ENCODE measurements at places on chromosomes 3 and 15. TPM values are rescaled to one million over a fixed set of nuclear protein-coding genes. Genes with fewer than 3 reads are reported as not detected.
A peak's percentile ranks its signal among the peaks of the same experiment; 100 is the strongest.

- DNase-seq: no peak
Observed at GRCh38 chr15:73165844-73166243, 113.6 kb downstream of the NEO1 start.

GRCh38 chr3:173045770-173046382 is 95.2 kb downstream of the SPATA16 start:
- DNase-seq: no peak

GRCh38 chr15:68272721-68273271 is 4.7 kb upstream of the FEM1B start:
- DNase-seq: no peak

DNA sequence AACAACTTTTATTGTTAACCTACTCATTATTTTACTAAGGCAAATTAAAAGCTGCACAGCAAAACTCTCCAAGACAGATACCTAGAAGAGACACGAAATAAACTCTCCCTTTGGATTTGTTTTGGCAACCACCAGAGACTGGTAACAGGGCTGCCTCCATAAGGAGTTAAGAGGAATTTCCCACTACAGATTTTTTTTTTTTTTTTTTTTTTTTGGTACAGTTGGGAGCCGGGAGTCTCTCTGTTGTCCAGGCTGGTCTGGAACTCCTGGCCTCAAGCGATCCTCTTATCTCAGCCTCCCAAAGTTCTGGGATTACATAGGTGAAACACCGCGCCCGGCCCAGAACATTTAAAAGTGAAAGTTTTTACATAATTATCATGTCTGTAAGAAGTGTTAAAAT is 73.6 kb upstream of the VGLL4 start:
- DNase-seq: no peak

GRCh38 chr15:70017801-70018200 is 79.9 kb downstream of the TLE3 start:
- DNase-seq: no peak

DNA sequence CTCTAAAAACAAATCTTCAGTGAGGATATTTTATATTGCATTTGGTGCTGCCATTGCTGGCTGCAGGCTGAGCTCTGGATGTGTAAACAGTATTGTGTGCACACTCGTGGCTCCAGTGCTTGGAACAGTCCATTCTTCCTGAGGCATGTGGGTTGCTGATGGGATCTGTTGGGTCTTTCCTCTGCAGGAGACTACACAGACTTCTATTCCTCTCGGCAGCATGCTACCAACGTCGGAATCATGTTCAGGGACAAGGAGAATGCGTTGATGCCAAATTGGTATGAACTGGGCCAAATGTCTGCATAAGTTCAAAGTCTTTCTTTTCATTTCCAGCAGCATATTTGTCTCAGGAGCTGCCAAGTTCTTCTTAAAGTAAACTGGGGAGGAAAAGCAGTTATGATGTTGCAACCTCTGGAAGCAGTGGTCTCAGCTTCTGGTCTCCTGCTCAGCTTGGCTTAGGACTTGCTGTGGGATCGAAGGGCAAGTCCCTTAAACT is 9.3 kb downstream of the FAH start:
- DNase-seq: no peak

DNA sequence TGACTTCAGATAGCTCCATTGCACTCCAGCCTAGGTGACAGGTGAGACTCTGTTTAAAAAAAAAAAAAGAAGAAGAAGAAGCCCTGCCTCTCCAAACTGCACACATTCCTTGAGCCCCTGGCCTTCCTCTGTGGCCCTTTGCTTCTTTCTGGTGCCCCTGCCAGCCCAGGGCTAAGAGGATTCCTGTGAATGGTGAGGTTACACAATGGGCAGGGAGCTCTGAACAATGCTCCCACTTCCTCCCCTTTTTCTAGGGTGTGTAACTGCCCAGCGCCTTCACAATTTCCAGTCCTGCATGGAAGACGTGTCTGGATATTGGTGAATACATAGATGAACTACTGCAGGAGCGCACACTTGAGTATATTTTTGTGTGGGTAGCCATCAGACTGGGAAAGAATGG is 3.6 kb upstream of the AMOTL2 start:
- no peak for DNase-seq

GRCh38 chr3:99895703-99896441 is 78.2 kb downstream of the CMSS1 start:
- DNase-seq: no peak

DNA sequence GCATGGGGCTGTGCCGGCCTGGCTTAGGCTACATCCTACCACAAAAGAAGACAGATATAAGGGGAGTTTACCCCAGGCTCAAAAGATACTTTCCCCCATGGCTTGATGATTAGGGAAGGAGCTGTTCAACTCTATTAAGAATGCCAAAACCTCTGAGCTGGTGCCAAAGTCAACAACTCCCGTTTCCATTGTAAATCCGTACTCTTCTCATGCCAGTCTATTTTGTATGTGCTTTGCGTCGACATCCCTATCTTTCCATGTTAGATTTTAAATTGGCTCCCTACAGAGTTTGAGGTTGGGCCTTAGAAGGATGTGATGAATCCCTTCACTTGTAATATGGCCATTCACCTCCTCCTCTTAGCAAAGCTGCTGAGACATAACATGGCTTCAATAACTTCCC is 46.9 kb downstream of the RLBP1 start:
- DNase-seq: no peak

DNA sequence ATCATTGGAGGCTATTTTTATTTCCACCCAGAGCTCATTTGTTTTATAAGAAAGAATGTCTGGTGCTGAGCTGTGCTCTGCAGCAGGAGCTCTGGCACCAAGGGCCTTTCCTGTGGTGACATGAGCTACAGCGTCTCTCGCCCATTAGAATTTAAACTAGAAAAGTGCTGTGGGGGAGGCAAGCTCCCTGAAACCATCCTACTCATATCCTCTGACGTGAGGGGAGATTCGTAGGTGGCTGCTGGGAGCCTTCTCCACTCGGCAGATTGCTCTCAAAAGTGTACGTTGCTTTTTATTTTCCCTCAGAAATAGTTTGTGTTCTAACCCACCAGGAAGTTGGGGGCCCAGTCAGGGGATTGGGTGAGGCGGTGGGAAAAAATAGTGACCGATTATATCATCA is 76.3 kb upstream of the ARHGEF3 start:
- no peak for DNase-seq

DNA sequence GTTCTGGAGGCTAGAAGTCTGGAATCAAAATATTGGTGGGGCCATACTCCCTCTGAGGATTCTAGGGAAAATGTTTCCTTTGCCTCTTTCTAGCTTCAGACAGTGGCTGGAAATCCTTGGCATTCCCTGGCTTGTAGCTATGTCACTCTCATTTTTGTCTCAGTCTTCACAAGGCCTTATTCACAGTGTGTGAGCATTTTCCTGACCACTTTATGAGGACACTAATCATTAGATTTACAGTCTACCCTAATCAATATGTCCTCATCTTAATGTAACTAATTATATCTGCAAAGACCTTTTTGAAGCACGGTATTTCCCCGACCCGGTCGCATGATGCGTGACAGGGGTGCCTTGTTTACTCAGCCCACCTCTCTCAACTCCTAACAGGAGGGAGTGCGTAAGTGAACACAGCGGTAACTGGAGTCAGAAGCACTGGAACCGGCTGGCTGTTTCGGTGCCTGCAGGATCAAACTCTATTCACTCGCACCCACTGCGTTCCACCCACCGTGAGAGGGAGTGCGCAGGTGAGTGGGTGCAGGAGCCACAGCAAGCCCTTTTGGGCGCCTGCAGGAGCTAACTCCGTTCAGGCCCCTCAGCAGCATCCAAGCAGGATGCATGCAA is 155.0 kb downstream of the EPHA3 start:
- no peak for DNase-seq

- DNase-seq: no peak
Observed at GRCh38 chr3:7876741-7877297, 624.8 kb upstream of the LMCD1 start.

- no peak for DNase-seq
Observed at GRCh38 chr3:139355476-139355875, 11.7 kb downstream of the MRPS22 start.

DNA sequence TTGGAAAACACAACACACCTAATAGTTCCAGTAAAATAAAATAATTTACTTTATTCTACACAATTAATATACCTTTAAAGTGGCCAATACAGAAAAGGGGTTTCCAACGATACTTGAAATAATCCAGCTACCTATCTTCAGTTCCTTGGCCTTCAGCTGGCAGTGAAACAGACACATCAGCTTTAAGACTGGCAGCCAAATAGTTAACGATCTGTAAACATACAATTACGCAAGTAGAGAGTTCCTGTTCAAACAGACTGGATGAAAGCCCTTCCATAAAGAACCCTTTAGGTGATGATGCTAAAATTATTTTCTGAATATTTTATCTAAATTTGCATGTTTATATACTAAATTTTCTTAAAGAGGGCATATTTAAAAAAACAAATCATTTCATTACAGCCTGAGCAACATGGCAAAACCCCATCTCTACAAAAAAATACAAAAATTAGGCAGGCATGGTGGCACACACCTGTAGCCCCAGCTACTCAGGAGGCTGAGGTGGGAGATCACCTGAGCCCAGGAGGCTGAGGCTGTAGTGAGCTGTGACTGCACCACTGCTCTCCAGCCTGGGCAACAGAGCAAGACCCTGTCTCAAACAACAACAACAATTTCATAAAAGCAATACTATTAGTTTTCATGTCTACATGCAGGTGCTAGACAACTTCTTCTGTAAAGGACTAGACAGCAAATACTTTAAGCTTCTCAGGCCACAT is 12.9 kb downstream of the DYNC1LI1 start:
- no peak for DNase-seq

GRCh38 chr3:196246612-196247308 is 30.4 kb downstream of the SLC51A start:
- no peak for DNase-seq

DNA sequence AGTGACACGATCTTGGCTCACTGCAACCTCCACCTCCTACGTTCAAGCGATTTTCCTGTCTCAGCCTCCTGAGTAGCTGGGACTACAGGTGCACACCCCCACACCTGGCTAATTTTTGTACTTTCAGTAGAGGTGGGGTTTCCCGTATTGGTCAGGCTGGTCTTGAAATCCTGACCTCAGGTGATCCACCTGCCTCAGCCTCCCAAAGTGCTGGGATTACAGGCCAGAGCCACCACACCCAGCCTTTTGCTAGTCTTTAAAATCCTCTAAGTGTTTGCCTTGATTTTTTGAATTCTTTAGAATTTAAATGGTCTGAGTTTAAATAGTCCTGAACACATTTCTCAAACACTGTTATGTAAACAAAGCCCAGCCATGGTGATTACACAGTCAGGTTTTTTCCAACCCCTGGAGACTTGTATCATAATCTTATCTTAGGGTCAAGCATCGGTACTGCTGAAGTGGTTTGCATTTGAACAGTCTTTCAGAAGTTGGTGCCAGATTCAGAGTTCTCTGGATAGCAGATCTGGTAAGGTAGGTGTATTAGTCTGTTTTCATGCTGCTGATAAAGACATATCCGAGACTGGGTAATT is 28.2 kb upstream of the PIAS1 start:
- DNase-seq: no peak

DNA sequence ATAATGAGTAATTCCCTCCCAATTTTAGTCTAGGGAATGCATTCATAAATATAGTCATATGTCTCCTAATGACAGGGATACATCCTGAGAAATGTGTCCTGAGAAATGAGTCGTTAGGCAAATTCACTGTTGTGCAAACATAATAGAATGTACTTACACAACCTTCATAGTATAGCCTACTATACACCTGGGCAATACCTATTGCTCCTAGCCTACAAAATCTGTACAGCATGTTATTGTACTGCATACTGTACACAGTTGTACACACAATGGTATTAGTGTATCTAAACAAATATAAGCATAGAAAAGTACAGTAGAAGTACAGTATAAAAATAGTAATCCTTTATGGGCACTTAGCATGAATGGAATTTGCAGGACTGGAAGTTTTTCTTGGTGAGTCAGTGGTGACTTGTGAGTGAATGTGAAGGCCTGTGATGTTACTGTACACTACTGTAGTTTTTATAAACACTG is 6.6 kb downstream of the DTWD1 start:
- DNase-seq: no peak

DNA sequence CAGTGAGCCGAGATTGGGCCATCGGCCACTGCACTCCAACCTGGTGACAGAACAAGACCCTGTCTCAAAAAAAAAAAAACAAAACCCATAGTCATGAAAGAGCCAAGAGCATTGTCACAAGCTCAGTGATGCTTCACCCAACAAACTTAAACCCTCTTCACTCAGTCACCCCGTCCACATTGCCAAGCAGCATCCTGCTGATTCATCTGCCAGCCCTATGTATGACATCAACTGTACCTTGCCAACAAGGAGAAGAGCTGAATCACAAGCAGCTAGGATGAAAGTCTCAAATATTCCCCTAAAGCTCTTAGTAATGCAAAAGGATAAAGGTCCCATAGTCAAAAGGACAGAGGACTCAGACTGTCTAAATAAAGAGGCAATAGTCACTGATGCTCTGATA is 90.0 kb downstream of the ANO10 start:
- DNase-seq: no peak

GRCh38 chr3:129606636-129607390 is at the start of gene PLXND1:
Gene PLXND1 (minus strand): TSS chr3:129606676. CDS start chr3:129606639, 37 bp downstream.
- DNase-seq: peak; percentile 63

DNA sequence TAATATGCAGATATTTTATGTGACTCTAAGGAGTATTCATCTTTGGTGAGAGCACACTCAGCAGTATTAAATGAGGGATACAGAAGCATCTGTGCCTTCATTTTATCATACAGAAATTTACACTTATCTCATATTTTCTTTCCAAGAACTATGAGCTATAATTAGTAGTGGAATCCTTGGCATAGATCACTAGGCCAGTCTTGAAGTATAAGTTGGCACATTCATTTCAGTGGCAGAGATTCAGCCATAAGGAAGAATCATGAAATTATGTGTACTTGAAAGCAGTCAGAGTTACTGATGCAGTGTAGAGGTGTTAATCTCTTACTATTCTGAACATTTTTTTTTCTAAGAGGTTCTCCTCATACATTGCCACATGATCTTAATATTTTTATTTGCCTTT is 393.6 kb upstream of the GOLIM4 start:
- DNase-seq: no peak

Gene DUOX1
- 0.47 TPM for polyA plus RNA-seq

Gene RBPMS2
- 6.0 TPM for polyA plus RNA-seq

Gene TERC
- not detected for polyA plus RNA-seq

Gene GABPB1
- polyA plus RNA-seq: 7.0 TPM

Gene C15orf39
- polyA plus RNA-seq: 4.8 TPM

Gene ERC2
- 1.3 TPM for polyA plus RNA-seq

Gene ISG20
- polyA plus RNA-seq: 11.5 TPM

Gene TRH
- polyA plus RNA-seq: 0.54 TPM
